ENCODE measurements at places on chromosomes 5 and 9.

DNA sequence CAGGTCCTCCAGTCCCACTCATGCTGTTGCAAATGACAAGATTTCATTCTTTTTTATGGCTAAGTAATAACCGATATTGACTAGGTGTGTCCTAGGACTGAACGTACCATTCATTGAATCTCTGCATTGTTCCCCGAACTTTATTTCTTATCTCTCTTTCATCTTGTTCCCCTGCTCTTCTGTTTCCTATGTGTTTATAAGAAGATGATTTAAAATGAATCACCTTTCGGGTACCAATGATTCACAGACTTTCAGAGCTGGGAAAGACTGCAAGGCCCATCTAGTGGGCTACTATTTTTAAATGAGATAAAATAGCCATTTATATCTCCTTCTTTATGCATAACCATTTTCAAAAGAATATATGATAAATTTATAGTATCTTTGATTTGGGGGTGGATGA, 133.0 kb downstream of the CDH18 start:
- DNase-seq: no peak

DNA sequence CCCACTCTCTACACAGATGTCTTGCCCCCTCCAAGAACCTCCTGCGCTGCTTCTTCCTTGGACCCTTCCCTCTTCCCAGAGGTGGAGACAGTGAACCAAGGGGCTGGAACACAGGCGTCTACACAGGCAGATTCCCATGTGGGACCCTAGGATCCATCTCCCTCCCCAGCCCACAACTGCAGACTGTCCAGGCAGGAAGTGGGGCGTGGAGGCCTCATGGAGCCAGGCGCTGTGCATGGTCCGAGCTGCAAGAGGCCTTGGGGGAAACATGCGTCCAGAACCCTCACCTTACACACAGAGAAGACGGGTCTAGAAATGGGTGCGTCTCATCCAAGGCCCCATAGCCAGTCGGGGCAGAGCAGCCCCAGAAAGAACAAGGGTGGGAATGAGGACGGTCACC, 117.5 kb downstream of the VAV2 start:
- DNase-seq: no peak

GRCh38 chr5:132227235-132227484, 493 bp downstream of the P4HA2 start:
- DNase-seq: no peak

- DNase-seq: no peak
Observed at GRCh38 chr5:149497357-149497756, 53.9 kb downstream of the CSNK1A1 start.

DNA sequence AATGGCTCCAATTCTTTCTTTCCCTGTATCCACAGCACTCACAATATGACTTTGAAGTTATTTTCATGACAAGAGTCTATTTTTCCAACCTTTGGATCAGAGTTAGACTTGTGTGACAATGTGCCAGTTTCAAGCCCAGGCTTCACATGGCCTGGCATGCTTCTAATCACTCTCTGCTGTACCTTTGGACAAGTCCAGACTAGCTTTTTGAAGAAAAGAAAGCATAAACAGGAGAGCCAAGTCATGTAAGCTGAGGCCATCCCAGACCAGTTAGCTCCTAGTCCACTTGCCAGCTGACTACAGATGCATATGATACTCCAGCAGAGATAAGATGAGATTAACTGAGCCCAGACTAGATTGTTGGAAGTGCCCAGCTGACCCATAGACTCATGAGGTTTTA, 513.6 kb upstream of the C9orf72 start:
- DNase-seq: no peak

DNA sequence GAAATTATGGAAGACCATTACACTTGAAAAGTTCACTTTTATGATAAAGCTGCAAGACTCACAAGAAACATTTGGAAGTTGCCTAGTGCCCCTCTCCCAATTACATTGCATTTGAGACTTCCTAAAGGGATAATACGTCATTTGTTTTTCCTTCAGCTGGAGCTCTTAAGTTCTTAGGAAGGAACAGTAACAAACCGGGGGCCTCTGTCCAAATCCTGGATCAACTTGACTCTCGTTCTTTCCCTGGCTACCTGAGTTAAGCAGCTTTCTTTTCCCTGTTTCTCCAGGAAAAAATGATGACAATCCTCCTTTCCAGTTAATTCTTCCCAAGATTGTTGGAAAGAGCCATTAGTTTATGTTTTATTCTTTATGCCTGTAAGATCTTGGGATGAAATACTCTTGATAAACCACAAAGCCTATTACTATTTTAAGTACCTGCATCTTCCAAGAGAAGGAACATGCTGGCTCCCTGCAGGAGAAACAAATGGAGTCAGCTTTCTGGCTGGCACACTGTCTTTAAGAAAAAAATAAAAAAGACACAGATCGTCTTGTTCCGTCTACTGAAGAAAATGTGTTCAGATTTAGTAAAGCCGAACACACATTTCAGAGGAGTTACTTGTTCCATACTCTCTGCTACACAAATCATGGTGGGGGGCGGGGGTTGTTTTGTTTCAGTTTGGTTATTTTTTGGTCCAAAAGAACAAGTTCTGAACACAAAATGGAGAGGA, 297.9 kb downstream of the EFNA5 start:
- DNase-seq: no peak

Measured in NCI-H2081 (cell line).